Activated T-helper 1 cell treated with Interleukin-2 at 50 U/mL for 16 hours (primary cell): ENCODE measurements at places on chromosomes 1 and 21.

GRCh38 chr1:37726751-37727585 is 34.7 kb downstream of the CDCA8 start:
- DNase-seq, result no peak

GRCh38 chr1:94526152-94526980 is 15.2 kb downstream of the F3 start:
- DNase-seq, result no peak

DNA sequence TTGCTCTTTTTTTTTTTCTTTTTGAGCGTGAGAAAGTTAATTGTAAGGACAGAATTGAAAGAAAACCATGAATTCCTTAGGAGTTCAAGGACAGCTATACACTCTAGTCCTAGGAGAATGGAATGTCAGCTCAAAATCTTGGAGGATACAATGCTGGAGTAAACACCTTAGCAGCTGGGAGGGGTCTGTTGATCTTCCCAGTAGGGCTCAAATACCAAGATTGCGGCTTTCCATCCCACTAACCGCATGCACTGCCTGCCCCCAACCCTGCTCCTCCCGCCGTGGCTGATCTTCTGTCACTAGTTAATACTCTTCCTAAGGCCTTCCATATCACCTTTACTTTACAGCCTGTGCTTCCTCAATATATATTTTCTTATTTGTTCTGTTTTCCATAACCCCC is 2.6 kb upstream of the PDC start:
- no peak for DNase-seq

DNA sequence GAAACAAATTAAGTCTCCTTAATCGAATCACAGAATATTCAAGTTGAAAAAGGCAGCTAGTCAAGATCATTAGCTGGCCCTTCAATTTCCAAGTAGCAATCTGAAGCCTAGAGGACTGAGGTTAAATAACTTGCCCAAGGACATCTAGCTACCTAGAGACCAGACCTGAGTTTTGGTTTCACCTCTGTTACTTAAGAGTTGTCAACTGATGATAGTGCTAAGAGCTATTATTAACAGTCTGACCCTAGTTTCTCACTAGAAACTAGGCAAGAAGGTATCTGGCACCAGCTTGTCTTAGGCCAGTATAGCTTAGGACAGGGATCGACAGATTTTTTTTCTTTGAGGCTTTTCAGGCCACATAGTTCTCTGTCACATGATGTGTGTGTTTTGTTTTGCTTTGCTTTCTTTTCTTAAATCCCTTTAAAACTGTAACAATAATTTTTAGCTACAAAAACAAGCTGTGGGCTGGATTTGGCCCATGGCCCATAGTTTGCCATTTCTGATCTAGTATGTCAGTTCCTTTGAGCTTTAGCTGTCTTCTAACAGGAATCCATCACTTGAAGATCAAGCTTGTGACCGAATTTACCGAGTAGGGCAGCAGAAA is 23.2 kb downstream of the TRIM45 start:
- no peak for DNase-seq

- DNase-seq, result no peak
Observed at GRCh38 chr1:174982971-174983689, 16.6 kb upstream of the CACYBP start.

DNA sequence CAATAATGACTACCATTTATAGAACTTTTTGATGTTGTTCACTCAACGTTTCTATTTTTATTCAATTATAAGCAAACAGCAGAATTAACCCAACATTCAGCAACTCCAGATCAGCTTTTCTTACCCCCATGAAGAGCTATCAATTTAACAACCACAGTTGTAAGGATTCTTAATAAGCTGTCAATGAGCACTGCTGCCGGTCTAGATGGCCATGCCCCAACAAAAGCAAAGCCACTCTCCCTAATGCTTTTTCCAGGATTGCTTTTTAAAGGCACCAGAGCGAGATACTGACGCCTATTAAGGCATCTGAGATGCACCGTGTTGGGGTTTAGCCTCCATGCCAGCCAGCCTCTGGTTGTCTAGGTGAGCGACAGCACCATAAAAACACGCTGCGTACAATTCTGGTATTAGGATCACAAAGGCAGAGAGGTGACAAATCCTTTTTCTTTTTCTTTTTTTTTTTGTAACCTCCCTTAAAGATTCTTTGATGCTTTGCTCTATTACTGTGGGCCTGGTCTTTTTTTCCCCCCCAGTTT is 39.5 kb downstream of the PTPRC start:
- peak; percentile 17 for DNase-seq

GRCh38 chr1:53893999-53894636 is at the start of gene DIO1:
Gene DIO1 (plus strand): TSS chr1:53894187. CDS start chr1:53894211, 24 bp downstream.
- no peak for DNase-seq

- DNase-seq, result no peak
Observed at GRCh38 chr1:210099921-210100320, 132.7 kb upstream of the SERTAD4 start.

- no peak for DNase-seq
Observed at GRCh38 chr1:218763538-218763937, 410.1 kb upstream of the LYPLAL1 start.

DNA sequence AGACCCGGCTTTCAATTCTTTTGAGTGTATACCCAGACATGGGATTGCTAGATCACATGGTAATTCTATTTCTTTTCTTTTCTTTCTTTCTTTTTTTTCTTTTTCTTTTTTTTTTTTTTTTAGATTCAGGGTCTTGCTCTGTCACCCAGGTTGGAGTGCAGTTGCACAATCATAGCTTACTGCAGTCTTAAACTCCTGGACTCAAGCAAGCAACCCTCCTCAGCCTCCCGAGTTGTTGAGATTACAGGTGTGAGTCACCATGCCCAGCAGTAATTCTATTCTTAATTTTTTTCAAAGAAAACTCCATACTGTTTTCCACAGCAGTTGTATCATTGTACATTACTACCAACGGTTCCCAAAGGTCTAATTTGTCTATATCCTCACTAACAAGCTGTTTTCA is 13.5 kb upstream of the RNF186 start:
- DNase-seq, result no peak

- no peak for DNase-seq
Observed at GRCh38 chr1:151311011-151311410, 16.2 kb downstream of the PI4KB start.

DNA sequence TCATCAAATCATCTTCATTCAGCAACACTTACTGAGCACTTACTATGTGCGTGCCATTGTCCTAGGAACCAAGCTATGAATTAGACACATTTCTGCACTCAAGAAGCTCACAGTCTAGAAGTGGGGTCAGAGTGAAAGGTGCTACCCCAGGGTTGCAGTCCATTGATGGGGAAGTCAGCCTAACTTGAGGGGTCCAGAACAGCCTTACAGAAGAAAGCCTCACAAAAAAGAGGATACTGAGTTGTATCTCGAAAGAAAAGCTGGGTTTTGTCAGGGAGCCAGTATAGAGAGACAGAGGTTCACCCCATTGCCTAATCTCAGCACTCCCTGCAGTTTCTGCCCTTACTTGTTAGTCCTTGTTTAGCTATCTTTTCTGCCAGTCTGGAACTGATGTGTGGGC is 153.1 kb upstream of the JUN start:
- DNase-seq, result no peak

- no peak for DNase-seq
Observed at GRCh38 chr1:95308276-95309030, 74.4 kb downstream of the RWDD3 start.

DNA sequence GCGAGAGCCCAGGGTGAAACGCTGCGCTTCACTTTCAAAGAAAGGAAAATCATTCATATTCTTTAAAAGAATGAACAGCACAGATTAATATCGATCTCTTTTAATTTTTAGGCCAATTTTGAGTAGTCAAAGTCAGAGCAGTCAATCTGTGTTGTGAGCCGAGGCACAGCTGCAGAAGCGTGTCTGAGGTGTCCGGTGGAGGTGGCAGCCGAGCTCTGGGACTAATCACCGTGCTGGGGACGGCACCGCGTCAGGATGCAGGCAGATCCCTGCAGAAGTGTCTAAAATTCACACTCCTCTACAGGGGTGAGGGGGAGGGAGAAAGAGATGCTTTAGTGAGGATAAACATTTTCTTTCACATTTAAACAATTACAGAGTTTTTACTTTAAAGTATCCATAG is 4.1 kb downstream of the TFF1 start:
- no peak for DNase-seq

GRCh38 chr1:157967205-157967604 is 26.2 kb upstream of the KIRREL1 start:
- no peak for DNase-seq

DNA sequence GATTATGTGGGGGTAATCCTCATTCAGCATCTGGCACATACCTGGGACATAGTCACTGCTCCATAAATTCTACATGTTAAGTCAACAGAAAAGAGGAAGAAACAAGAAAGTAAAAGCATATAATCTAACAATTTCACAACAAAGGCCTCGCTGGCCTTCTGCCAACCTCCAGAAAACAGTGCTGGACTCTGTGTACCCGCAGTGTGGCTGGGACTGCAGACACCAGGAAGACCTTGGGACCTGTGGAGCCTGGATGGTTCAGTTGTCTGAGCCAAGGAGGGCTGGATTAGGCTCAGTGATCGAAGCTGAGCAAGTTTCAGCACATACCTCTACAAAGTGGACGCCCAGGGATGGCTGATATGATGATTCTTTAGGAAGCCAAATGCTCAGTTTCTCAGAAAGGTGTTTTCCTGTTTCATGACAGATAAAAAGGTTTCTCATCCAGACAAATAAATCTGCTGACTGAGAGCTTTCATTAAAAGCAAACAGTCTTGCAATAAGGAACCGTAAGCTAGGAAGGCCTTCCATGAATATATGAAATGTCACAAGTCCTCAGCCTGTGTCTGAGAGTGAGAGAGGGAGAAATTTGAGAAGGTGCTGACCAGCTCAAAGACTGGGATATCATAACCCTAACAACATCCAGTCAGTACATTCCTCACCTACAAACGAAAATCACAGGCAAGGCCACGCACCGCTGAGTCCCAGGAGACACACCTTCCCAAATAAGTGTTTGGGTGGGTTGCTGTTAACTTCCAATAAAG is 48.4 kb downstream of the CAPZB start:
- no peak for DNase-seq

DNA sequence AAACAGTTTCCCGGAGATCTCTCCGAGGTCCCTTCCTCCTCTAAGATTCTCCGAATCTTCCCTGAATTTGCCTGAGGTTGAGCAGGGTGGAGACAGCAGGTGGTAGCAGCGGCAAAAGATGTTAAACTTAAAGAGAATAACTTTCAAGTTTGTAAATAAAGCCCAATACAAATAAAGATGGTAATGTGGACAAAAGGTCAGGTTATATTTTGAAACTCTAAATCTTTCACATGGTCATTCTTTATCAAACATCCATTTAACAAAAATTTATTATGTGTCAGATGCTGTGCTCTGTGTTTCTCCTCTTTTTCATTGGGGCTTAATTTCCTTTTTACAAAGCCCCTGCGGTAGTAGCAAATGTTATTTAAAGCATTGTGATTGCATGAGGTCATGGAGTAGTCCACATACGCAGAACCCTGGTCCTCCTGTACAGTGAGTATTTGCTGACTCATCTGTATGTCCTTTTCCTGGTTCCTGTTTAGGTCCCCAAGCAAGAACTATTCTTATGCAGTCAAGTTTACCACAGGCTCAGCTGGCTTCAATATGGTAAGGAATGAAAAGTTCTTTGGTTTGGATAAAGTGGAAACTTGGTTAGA is 119.2 kb downstream of the ITSN1 start:
- no peak for DNase-seq

DNA sequence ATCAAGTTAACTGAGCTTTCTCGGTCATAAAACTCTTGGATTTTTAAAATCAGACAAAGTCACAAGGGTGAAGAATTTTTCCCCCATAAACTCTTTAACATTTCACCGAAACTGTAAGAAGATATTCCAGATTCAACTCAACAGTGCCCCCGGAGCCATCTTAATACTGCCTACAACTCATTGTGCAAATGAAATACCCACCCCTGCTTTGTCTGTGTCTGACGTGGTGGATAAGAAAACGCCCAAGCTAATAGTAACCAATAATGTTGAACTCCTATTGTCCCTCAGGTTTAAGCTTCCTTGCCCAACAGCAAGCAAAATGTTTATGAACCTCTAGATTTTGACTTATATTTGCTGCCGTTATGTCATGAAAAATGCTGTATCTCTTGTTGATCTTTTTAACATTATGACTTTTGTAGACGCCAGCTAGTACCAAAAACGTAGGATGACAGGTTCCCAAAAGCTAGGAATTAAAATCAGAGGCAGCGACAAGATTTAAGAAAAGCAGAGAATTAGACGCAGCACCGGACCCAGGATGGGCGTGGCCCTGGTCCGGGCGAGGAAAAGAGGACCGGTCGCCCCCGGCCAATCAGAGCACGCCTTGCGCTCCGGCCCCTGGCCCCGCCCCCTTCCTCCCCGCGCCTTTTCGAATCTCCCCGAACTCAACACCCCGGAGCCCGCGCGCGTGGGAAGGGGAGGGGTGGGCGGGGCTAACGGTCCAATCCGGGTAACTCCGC is 1.1 kb downstream of the STMN1 start:
- peak; percentile 80 for DNase-seq
